ENCODE measurements at places on chromosomes 3 and 15. TPM values are rescaled to one million over a fixed set of nuclear protein-coding genes. Genes with fewer than 3 reads are reported as not detected.

GRCh38 chr3:71421820-71422566 lies 161.5 kb downstream of the FOXP1 start:
- no peak for DNase-seq

GRCh38 chr3:60384341-60384740 lies 866.9 kb downstream of the FHIT start:
- no peak for DNase-seq

DNA sequence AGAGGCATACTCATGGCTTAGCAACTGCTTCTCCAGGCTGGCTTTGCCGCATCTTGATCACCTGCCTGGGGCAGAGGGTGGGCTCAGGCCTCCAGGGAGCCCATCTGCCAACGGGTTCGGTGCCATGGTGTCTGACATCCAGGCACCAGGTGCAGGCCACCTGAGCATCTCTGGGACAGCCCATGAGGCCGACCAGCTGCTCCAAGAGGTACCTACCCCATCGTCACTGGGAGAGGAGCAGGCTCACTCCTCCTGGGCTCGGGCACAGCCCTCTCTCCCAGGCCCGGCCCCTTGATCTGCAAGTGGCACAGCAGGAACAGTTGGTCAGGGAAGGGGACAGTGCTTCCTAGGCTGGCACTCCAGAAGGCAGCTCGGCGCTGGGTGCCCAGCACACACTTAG lies 21.9 kb downstream of the TPRA1 start:
- DNase-seq, result no peak

DNA sequence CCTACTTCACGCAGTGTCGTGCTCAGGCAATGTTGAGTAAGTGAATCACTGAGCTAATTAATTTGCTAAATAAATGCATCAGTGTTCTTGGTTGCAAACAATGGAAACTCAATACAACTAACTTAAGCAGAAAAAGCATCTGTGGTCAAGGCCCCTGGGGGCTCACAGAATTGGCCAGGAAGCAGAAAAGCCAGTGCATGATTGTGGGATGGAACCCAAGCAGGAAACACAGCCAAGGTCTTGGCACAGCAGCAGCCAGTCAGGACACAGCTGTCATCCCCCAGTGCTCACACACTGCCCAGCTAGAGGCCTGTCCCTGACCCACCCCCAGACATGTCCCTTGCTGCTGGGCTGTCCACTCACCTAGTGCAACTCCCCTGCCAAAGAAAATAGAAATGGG lies 85.9 kb downstream of the AQP9 start:
- peak; percentile 25 for DNase-seq

DNA sequence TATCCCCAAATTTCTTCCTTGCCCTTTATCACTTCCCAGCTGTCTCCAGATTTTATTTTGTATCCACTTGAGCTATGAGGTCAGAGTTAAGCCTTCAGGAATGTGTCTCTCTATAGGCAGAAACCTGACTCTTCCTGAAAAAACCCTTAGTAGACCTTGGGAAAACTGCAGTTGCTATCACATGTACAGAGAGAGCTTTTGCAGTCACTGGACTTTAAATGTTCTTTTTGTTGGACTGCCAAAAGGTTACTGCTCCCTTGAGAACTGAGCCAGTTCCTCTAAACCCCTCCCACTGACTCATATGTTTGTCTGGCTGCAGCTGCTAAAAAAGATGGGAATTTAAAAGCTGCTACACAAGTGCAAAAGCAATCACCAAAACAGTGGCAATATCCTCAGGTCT lies 169.1 kb upstream of the CCDC54 start:
- DNase-seq, result peak; percentile 92

GRCh38 chr3:148600440-148600839 lies 97.3 kb upstream of the AGTR1 start:
- DNase-seq, result no peak

- peak; percentile 16 for DNase-seq
These were observed 2.1 kb downstream of the FAN1 start for GRCh38 chr15:30905821-30906220.

- DNase-seq, result no peak
These were observed 67.9 kb downstream of the ATP8B4 start for GRCh38 chr15:50050986-50051743.

DNA sequence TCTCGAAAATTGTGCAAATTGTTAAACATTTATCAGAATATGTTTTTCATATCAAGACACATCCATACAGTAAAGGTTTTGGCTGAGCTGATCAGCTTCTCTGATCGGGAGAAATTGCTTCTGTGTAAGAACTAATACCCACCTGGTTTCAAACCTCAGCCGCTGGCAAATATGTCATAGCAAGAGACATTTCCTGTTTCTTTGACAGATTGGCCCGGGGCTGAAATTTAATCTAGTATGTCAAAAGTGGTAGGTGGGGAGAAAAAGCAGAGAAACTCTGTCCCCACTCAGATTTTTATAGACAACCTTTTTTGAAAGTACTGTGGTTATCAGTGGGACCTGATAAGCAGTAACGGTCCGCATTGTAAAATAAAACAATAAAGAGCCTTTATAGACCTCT lies 88.8 kb upstream of the SLC24A5 start:
- no peak for DNase-seq

- DNase-seq, result peak; percentile 92
These were observed 303.1 kb downstream of the RPLP1 start for GRCh38 chr15:69755551-69756310.

GRCh38 chr3:172256101-172256734 lies 192.0 kb downstream of the GHSR start:
- no peak for DNase-seq

DNA sequence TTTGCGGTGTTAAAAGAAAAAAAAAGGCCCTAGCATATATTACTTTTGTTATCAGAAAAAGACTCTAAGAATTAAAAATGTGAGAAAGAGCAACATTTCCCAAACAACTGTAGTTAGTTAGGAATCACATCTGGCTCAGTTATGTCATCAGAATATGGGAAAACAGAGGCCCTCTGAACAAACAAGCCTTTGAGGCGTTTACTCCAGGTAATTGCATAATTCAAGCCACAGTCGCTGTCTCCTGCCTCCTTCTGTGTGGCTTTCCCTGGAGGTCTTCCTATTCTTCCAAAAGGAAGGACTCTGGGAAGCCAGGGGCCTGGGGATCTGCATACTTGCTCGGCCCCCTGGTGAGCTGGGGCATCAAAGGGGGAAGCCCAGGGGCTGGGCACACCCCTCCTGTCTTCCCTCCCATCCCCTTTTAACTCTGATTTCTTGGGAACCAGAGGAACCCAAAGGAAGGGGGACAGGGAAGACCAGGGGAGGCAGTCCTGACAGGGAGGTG lies 3.7 kb upstream of the FAM107A start:
- DNase-seq, result no peak

Gene ZNF106
- total RNA-seq, result 26.5 TPM

Gene CCR9
- not detected for total RNA-seq

Gene COL6A5
- under 0.01 TPM for total RNA-seq
